ENCODE measurements at places on chromosomes 1 and 21.

DNA sequence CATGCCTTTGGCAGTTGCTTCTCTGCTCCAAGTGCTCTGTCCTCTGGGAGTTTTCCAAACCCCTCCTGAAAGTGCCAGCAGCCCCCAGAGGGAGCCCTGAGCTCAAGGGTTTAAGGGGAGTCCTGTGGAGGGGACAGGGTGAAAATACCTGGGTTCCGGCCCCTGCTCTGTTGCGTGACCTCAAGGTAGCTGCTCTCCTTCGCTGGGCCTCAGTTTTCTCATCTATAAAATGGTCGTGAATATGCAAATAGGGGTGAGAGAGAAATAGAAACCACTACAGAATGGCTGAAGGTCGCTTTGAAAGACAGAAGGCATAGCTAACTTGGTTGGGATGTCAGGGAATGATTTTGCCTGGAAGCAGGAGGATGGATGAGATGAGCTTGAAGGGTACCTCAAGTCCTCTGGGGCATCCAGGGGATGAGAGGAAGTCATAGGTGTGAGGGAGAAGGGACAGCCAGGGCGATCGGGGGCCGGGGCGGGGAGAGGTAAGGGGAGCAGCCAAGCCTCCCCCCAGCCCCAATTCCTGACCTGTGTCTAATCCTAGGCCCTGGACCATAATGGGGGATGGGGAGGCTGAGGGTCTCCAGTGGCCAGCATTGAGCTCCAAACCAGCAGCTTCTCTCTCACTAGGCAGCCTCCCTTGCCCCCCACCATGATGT lies 12.4 kb downstream of the IFFO2 start:
- DNase-seq = no peak

GRCh38 chr1:171637928-171638576 lies 14.4 kb downstream of the MYOC start:
- DNase-seq = no peak

- DNase-seq = no peak
Measured at GRCh38 chr1:167161762-167162161, 58.9 kb upstream of the POU2F1 start.

- no peak for DNase-seq
Measured at GRCh38 chr1:78464449-78464891, 26.3 kb upstream of the PTGFR start.

- no peak for DNase-seq
Measured at GRCh38 chr21:29261555-29262540, 36.9 kb upstream of the BACH1 start.

GRCh38 chr1:243494741-243495431 lies 239.0 kb downstream of the SDCCAG8 start:
- no peak for DNase-seq

GRCh38 chr1:186754542-186755145 lies 74.1 kb upstream of the PLA2G4A start:
- DNase-seq = no peak

DNA sequence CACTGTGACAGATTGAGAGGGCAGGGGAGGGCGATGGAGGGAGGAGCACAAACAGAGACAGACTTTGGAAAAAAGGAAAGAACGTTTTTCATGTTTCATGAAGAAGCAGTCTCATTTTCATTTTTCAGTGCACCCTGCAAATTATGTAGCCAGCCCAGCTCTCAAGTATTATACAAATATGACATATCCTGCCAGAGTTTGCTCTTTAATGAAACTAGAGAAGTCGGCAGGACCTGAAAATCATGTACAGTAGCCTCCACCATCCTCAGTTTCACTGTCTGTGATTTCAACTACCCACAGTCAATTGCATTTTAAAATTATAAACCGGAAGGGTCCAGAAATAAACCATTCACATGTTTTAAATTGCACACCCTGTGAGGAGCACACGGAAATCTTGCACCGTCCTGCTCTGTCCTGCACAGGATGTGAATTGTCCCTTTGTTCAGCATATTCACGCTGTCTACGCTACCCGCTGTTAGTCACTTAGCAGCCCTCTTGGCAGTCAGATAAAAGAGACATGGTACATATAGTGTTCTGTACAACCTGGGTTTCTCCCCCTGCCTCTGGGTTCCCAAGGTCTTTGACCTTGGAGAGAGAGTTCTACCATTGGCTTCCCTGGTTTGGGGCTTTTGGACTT lies 13.6 kb upstream of the ADARB1 start:
- DNase-seq = no peak

DNA sequence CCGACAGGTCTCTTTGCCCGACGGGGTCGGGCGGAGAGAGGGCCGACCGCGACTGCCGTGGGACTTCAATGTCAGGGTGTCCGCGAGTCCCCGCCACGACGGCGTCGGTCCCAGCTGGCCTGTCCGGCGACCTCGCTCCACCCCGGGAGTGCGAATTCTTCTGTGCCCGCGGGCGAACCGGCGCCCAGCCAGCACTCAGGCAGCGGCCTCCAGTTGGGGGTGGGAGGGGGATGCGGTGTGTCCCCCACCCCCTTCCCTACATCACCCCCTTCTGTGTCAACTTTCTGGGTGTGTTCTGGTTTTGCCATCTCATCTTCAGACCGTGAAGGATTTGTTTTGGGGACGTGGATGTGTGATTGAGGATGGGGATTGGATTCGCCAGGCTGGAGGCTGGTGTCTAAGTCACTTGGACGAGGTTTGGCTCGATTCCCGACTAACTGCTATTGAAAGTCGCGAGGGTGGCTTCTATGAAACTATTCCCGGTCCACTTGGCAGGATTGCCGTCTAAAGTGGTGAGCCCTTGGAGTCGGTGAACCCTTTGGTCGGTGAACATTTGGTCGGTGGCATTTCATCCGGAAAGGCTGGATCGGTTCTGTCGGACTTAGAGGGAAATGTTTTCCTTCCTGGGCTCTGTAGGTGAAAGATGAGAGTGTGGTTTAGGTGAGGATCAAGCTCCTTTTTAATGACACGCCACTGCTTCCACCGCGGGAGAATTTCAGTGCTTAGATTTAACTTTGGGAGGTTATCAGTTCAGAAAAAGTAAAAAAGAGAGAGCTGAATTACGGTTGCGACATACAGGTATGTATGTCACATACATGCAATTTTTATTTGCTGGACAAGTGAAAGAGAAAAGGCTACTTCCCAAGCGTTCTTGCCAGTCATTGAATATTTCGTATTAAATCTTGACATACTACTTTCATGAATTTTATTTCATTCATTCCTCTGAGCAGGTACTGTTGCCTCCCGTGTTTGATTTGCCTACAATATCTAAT lies 771 bp downstream of the ABCD3 start:
- DNase-seq = peak; percentile 22

DNA sequence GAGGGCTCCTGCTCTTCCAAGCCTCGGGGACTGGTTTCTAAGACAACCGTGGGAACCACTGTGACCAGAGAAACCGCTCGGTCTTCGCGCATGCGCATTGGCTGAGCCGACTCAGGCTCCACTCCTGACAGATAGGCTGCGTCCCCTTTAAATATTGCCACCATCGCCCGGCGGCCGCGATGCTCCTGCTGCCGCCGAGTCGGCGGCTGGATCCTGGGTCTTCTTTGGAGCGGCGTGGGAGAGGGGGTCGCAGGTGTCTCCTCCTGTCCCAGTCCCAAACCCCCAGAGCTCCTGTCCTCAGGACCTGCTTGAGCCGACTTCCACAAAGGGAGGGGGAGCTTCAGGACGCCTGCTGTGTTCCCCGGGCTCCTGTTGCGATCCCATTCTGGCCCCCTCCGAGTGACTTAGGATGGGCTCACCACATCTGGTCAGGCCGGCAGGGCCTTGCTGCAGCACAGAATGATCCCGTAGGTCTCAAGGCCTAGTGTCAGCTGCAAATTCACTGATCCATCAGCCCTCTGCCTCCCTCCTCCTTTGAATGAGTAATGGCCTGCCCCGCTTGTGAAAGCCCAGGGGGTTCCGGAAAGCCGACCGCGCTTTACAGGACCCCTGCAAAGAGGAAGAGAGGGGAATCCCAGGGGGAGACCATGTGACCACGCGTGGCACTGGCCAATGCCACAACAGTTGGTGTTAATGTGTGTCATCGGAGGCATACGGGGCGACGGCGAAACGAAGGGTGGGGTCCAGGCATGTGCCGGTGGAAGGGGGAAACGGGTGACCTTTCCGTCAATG lies 683.2 kb upstream of the TPTE start:
- DNase-seq = no peak

DNA sequence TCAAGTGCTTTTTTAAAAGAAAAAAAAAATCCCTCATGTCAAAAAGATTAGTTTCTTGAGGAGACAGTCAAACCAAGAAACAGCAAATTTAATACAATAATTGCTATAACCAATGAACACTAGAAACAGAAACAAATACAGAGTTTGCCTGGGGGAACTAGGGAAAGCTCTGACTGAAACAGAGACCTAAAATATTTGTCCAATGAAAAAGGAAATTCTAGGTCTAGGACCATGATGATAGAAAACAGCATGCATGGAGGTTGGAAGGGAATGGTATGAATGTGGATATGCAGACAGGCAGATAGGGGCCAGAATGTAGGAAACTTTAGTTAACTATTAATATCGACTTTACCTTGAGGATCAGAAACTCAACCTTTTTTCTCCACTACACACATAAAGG lies 31.4 kb downstream of the RNF115 start:
- no peak for DNase-seq

DNA sequence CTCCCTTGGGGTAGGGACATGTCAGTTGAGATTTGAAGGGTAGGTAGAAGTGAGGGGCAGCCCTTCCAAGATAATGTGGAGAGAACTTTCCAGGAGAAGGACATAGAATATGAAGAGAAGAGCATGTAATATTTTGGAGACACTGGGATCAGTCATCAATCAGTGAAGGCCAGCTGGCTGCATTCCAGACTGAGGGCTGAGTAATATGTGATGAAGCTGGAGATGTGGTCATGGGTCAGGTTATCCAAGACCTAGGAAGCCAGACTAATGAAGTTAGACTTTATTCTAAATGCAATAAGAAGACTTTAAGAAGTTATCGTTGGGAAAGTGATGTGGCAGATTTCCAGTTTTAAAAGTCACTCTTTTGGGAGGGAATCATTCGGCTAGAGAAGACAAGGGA lies 262.0 kb downstream of the HMCN1 start:
- DNase-seq = no peak

GRCh38 chr21:21831036-21831435 lies 832.8 kb downstream of the NCAM2 start:
- no peak for DNase-seq

DNA sequence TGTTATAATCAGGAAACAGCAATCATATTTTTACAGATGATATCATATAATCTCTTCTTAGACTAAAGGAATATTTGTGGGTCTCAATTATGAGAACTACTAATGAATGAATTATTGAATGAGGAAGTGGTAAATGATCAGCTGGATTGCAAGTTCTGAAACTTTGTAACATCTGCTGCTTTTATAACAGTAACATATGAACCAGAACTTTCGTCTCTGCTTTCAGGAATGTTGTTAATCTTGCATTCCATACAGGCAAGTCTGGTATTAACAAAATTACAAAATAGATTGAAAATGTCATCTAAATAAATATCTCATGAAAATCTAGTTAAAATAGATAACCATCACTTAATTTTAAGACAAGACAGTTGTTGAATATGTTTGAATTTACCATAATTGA lies 110.5 kb upstream of the COL11A1 start:
- DNase-seq = no peak

DNA sequence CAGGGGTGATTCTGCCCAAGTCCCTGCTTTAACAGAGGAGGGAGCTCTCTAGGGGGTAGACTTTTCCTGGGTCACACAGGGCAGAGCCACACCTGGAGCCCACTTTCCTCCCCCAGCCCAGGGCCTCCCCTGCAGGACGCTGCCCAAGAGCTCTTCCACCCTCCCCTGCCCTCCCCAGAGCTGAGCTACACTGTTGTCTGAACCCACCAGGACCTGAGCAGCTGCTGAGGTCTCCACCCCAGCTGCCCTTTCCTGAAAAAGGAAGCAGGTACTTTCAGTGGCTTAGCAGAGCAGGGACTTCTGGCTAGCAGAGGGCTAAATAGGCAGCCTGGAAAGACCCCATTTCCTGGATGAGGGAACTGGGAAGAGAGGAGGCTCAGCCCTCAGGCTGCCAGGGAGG lies 169.3 kb upstream of the ETV3 start:
- no peak for DNase-seq

- no peak for DNase-seq
Measured at GRCh38 chr1:166716620-166717019, 122.7 kb upstream of the POGK start.

GRCh38 chr1:84743896-84744295 lies 53.6 kb upstream of the SSX2IP start:
- no peak for DNase-seq

- DNase-seq = no peak
Measured at GRCh38 chr1:184632415-184633175, 122.1 kb downstream of the EDEM3 start.

GRCh38 chr1:219430419-219430818 lies 182.5 kb downstream of the ZC3H11B start:
- DNase-seq = no peak

DNA sequence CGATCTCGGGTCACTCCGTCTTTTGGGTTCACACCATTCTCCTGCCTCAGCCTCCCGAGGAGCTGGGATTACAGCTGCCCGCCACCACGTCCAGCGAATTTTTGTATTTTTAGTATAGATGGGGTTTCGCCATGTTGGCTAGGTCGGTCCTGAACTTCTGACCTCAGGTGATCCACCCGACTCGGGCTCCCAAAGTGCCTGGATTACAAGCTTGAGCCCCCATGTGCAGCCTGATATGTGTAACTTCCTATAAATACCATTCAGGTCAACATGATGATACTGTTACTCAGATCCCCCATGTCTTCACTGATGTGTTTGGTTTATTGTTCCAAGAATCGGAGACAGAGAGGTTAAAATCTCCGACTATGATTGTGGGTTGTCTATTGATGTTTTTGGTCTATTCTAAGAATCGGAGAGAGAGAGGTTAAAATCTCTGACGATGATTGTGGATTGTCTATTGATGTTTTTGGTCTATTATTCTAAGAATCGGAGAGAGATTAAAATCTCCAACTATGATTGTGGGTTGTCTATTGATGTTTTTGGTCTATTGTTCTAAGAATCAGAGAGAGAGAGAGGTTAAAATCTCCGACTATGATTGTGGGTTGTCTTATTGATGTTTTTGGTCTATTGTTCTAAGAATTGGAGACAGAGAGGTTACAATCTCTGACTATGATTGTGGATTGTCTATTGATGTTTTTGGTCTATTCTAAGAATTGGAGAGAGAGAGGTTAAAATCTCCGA lies 17.0 kb downstream of the C1orf159 start:
- DNase-seq = no peak

DNA sequence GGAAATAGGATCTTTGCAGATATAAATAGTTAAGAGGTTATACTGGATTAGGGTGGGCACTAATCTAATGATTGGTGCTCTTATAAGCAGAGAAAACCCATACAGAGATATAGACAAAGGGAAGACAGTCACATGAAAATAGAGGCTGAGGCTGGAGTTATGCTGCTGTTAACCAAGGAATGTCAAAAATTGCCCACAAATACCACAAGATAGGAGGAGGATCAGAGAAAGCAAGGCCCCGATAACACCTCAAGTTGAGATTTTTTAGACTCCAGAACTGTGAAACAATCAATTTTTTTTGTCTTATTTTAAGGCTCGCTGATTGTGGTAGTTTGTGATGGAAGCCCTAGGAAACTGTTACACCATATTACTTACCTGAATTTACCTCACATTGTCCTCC lies 513.2 kb downstream of the COL11A1 start:
- no peak for DNase-seq
